ENCODE measurements at places on chromosomes 1 and 21.
A peak's percentile ranks its signal among the peaks of the same experiment; 100 is the strongest.

DNA sequence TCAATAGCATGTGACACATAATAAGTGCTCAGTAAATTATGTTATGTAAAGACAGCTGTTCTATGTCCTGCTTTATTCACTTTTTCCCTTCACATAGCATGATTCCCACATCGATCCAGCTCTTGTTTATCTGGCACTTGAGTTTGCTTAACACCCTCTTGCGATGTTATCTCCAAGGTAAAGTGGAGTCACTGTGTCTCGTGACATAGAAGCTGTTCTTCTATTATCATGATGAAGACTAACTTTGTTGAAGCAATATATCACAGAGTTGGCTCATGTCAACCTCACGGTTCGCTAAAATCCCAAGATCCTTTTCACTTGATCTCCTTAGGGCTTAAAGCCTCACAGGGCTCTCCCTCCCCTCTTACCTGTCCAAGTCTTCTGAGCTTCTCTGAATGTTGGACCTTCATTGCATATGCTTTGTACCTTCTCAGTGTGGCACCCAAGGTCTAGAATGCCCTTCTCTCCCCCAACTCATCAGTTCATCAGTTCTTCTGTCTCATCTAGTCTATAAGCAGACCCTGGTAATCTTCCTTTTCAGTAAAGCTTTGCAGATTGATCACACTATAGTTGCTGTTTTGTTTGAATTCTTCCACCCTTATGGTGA lies 38.0 kb downstream of the PLXNA2 start:
- DNase-seq: no peak

DNA sequence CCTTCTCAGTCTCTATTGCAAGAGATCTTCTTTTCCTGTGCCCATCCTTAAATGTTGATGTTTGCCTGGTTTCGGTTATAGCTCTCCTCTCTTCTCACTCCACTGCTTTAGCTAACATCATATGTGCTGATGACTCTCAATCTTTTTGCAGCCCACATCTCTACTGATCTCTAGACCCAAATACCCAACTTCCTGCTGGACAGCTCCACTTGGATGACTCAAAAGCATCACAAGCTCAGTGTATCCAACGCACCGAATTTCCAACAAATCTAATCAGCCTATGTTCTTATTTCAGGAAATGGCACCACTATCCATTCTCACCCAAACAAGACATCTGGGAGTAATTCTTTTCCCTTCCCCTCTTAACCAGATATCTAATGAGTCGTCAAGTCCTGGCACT lies 79.1 kb upstream of the ARTN start:
- DNase-seq: no peak

GRCh38 chr1:110602466-110602865 lies 3.7 kb downstream of the KCNA2 start:
- no peak for DNase-seq

DNA sequence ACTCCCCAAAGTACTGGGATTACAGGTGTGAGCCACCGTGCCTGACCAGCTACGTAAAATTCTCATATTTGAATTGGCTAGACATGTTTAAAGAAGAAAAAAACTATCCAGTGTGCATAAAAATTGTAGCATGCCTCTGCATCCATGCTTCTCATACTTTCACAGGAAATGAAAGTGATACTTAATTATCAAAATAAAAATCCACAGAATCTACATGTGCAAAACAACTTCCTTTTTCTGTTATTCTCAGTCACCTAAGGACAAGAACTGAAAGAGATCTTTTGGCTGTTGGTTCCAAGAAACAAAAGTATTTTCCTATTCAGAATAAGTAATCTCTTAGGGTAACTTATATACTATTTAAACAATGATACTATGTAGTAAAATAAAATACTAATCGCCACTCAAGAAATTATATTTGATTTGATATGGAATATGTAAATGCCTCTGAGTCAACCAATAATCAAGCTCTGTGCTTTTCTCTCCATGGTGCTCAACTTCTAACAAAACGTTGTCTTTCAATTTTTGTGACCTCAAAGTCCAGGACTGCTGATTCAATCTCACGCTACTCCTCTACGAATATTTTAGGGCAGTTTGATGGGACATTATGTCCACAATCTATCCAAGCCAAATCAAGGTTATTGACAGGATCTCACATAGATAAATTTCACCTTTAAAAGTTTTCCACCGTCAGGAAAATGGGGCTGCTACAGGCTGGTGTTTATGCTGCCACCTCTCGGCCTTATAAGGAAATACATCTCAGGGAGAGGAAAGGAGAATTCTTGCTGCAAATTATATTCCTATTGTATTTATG lies 102.7 kb downstream of the ZNF281 start:
- no peak for DNase-seq

- peak; percentile 42 for DNase-seq
Observed at GRCh38 chr21:38968887-38969543, 163.3 kb downstream of the ETS2 start.

DNA sequence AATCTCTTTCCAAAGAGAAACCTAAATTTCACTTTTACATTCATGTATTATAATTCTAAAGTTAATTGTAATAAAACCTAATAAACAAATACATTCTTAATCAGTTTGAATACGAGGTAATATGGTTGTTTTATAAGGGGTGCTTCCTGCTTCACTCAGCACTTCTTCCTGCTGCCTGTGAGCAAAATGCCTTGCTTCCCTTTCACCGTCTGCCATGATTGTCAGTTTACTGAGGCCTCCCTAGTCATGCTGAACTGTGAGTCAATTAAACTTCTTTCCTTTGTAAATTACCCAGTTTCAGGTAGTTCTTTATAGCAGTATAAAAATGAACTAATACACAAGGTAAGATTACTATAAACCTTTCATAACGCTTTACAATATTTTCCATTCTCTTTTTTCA lies 491.1 kb upstream of the LRRC7 start:
- DNase-seq: no peak

DNA sequence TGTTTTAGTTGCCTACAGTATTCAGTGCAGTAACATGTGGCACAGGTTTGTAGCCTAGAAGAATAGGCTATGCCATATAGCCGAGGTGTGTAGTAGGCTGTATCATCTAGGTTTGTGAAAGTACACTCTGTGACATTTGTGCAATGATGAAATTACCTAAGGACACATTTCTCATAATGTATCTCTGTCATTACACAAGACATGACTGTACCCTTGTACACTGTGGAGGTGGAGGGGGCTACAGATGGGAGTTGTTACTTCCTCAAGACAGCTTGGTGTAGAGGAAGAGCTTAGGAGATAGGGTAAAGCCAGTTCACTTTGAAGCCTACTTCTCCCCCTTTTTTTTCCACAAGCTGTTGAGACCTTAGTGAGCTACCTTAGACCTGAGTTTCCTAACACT lies 59.7 kb upstream of the RAVER2 start:
- DNase-seq: no peak

DNA sequence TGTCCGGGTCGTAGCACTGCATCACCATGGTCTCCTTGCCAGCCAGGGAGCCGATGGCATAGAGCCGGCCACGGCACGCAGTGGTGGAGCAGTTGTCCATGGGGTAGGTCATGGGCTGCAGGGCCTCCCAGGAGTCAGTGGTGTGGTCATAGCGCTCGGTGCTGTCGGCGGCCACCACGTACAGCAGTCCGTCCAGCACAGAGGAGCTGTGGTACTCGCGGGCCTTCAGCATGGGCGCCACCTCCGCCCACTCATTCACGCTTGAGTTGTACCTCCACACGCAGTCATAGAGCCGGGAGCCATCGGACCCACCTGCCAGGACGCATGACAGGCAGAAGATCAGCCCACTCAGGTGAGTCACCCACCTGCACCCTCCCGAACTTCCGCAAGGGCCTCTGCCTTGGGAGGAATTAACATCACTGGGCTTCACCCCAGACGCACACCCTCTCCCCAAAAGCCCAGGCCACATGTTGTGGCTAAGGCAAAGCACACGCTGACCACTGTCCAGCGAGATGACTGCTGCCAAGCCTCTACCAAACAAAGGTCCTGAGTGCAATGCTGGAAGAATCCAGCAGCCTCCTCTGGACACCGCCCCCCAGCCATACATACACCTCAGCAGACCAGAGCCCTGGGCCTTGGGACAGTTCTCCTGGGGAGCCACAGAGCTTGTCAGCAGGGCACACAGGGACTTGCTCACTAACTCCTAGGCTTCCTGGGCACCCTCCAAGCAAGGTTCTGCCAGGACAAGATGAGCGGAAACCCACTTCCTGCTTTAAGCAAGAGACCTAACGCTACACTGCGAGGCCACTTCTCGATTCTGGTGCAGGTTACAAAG lies 3.3 kb downstream of the KLHL21 start:
- no peak for DNase-seq

DNA sequence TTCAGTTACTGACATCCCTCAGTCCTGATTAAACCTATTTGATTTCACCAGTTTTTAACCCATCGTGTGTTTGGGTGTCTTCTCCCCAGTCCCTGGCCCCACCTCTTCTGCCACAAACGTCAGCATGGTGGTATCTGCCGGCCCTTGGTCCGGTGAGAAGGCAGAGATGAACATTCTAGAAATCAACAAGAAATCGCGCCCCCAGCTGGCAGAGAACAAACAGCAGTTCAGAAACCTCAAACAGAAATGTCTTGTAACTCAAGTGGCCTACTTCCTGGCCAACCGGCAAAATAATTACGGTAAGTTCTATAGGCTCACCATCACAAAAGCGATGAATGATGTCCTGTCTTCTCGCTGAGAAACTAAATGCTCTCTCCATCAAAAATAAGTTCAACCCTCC lies 28.7 kb downstream of the NBPF3 start:
- DNase-seq: no peak

- no peak for DNase-seq
Observed at GRCh38 chr21:40902299-40902698, 55.3 kb upstream of the DSCAM start.

DNA sequence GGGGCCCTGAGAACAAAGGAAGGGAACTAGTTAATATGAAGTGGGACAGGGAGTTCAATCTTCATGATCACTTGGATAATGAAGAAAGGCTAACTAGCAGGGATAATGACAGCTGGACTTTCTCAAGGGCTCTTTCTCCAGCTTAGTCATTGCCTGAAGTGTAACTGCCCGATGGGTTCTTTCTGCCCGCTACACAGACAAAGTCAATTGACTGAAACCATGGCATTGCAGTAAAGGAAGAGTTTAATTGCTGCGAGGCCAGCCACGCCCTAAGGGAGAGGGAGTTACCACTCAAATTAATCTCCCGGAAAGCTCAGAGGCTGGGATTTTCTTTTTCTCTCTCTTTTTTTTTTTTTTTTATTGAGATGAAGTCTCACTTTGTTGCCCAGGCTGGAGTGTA lies 16.6 kb upstream of the SLC2A5 start:
- DNase-seq: no peak

DNA sequence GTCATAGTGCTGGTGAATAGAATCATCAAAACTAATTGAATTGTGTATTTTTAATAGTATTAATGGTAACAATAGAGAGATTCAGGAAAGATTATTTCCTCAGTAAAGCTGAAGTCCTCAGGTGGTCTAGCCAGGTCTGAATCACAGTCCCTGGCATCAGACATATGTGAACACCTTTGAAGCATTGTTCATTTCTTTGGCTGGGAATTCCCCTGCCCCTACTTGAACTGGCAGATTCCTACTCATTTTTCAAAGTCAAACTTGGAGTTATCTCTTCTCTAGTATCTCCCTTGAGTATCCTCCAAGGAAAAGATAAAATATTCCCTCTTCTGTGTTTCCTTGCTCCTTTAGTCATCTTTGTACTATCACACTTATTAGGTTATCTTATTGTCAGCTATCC lies 759.8 kb downstream of the ADGRL2 start:
- no peak for DNase-seq

DNA sequence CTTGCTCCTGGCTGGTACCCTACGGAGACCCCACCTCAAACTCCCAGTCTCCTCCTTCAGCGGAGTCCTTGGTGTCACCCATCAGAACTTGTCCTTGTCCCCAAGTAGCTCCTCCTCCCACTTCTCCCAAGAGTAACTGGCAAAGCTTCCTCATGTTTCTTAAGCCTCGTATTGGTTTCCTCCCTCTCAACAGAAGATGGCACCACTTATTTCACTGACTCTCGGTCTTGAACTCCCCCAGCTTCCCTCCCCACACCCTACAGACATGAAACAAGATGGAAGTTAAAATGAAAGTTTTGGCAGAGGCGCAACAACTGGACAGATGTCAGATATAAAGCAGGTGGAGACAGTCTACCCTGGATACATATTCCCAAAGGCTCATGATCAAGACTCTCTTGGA lies 13.4 kb downstream of the RAB7B start:
- no peak for DNase-seq

DNA sequence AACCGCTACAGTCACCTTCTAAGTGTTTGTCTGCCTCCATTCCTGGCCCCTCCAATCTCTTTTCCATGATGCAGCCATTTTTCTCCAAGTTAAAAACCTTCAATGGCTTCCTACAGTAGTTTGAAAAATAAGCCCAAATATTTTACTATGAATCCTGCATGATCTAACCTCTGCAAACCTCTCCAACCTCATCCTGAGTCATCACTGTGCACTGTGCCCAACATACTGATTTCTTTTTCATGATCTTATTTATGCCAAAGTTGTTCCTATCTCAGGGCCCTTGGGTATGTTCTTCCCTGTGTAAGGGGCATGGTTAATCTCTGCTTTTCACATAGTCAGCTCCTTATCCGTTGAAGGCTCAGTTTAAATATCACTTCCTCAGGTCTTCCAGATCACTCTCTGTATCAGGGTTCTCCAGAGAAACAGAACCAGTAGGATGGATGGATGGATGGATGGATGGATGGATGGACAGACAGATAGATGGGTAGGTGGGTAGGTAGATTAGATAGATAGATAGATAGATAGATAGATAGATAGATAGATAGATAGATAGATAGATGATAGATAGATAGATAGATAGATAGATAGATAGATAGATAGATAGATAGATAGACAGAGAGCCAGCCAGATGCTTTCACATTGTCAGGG lies 18.1 kb upstream of the PTPN14 start:
- no peak for DNase-seq

DNA sequence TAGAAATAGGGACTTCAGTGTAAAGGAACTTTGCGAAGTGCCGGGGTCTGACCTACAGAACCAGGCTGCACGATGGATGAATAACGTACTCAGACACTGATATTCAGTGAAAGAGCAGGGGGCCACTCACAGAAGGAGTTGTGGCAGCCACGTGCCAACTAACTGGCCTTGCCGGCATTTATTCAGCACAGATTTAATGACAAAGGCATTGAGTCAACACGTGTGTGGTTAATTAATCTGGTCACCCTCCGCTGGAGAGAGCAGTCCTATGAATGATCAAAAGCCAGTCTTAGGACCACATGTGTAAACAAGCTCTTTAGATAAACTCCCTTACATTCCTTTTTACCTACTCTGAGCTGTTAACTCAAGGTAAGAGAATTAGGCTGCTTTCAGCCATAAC lies 6.2 kb upstream of the B3GALT2 start:
- no peak for DNase-seq

GRCh38 chr21:45407629-45408247 lies 2.8 kb downstream of the COL18A1 start:
- DNase-seq: peak; percentile 20

DNA sequence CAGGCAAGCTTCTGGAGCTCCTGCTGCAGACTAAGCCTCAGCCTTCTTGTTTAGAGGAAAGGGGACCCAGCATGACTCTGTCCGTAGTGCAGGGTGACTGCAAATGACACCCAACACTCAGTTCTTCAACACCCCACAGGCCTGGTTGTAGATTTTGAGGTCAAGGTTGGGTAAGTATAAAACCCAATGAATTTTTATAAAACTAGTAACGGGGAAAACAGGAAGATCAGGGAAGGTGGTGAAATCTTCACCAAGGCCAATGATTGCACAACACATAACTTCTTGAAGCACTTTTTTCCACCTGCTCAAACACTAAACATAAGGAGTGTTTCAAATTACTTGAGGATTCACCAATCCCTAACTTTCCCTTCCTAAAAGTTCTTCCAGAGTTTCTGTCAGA lies 89.4 kb upstream of the JAK1 start:
- no peak for DNase-seq

GRCh38 chr1:151963288-151963687 lies 30.4 kb downstream of the S100A10 start:
- DNase-seq: no peak

- no peak for DNase-seq
Observed at GRCh38 chr1:172273647-172274396, 146.7 kb upstream of the C1orf105 start.

All from left hindlimb (tissue), 1 donor.